Nasal cavity respiratory epithelium epithelial cell of viscerocranial mucosa (primary cell): ENCODE measurements at places on chromosomes 2 and 18. TPM values are rescaled to one million over a fixed set of nuclear protein-coding genes. Genes with fewer than 3 reads are reported as not detected.

Gene NEU2
- total RNA-seq = not detected in 2 replicates

Gene FECH
- total RNA-seq = 20.8 and 33.3 TPM in 2 replicates

Gene GKN2
- not detected in 2 replicates for total RNA-seq

Gene UGT1A3
- total RNA-seq = 2.8 TPM in 1 of 2 replicates, not detected in the other

Gene PIEZO2
- 0.07 TPM in 1 of 2 replicates, not detected in the other for total RNA-seq

Gene POTEI
- total RNA-seq = not detected in 2 replicates

Gene IL1F10
- 0.34 TPM in 1 of 2 replicates, not detected in the other for total RNA-seq

Gene LINC00305
- total RNA-seq = not detected in 2 replicates

Gene MERTK
- total RNA-seq = 1.4 and 8.7 TPM in 2 replicates

Gene BOLL
- not detected in 2 replicates for total RNA-seq

Gene CNTNAP5
- not detected in 2 replicates for total RNA-seq

Gene IER3IP1
- 28.3 and 34.5 TPM in 2 replicates for total RNA-seq

Gene SLC9A4
- 0.07 TPM in 1 of 2 replicates, not detected in the other for total RNA-seq

Gene TSPYL6
- total RNA-seq = not detected in 2 replicates

Gene SLC30A3
- total RNA-seq = not detected in 2 replicates
